Fibroblast of lung (primary cell): ENCODE measurements at places on chromosomes 16 and 17. TPM values are rescaled to one million over a fixed set of nuclear protein-coding genes. Genes with fewer than 3 reads are reported as not detected.

Gene DBF4B
- 1.5 and 3.3 TPM in 2 replicates for total RNA-seq

Gene FBXW10
- total RNA-seq = under 0.01 and 0.17 TPM in 2 replicates

Gene FAM117A
- total RNA-seq = 1.0 and 3.3 TPM in 2 replicates

DNA sequence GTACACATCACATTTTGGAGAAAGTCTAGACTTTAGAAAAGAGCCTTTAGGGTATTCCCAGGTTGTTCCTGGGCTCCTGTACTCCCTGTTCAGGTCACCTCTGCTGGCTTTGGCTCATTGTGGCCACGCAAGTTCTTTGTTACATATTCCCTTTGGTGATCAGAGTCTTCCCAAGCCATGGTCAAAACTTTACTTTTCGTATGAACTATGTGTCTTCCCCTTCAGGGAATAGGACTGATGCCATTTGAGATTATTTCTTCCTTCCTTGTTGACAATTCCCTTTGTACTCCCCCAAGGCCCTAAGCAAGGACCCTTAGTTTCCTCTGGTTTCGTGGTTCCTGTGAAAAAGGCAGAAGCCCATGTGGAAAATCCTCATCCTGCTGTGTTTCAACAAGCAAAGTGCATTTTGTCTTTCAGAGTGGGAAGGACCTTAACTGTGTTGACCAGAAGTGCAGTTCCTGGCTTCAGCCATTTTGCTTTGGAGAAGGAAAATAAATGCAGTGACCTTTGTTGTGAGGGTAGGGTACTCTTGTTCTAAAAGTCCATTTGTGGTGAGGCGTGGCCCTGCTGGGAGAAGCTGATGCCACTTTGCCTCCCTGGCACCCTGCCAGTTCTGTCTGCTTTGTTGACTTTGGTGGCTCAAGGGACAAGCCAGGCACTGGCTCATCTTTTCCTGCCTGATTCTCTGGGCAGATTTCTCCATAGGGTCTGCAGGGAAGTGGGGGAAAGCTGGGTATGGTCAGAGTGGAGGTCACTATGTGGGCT lies 55.1 kb downstream of the ZNRF1 start:
- no peak for DNase-seq

DNA sequence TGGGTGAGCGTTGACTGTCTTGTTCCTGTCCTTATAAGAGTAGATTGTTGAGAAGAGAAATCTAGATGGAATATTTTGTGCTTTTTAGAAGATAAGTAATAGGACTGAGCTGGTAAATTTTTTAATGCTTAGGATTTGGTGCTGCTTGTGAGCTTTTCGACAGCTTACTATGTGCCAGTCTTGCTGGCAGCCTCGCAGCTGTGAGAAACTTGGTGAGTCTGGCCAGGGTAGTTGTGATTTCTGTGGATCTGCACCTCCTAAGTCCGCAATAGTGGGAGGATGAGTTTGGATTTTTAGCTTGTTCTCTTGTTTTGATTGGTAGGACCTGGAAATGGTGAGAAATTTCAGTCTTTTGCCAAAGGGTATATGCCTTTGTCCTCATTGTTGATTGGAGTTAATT lies 3.6 kb downstream of the SOCS7 start:
- no peak for DNase-seq

Gene CCL5
- total RNA-seq = not detected in 2 replicates

- DNase-seq = no peak
Observed at GRCh38 chr17:81110488-81111040, 54.7 kb upstream of the PVALEF start.

DNA sequence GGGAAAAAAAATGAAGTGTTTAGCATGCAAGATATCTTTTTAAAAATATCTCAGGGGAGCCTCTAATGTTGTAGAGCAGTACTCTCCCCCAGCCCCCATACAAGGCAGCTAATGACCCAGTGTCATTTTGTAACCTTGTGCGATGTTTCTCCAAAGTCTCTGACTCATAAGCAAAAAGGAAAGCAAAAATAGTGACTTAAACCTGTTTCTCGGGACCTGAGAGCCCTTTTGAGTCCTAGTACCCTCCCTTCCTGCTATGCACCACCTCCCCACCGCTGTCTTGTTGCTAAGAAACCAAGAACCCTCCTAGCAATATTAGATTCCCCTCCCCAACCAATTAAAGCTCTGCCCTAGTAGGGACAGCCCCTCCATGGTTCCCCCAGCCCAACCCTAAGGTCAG lies 2.8 kb downstream of the MYCBPAP start:
- DNase-seq = peak; percentile 38

GRCh38 chr17:37259030-37259735 lies 116.6 kb upstream of the C17orf78 start:
- DNase-seq = peak; percentile 86

DNA sequence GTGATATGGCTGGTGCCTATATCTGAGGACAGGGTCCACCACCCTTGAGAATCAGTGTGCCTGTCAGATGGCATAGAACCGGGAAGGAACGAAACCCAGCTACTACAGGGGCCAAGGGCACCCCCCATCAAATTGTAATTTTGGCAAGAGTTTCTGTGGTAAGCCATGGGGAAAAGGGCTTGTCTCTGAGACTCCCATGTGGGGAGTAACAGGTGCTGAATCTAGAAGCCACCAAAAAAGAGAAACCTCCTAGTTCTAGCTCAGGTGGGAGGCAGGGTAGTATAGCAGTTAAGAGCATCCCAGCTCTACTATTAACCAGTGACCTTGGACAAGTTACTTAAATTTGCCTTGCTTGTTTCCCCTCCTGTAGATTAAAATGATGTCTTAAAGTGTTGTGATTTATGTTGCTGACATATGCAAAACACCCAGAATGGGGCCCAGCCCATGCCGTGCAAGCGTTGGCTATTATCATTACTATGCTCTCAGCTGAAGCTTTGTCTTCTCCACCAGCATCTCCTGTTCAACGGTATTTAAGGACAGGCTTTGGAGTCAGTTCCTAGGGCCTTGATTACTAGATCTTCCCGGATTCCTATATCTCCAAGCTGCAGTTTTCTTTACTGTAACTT lies 210.7 kb upstream of the NLRP1 start:
- DNase-seq = no peak

DNA sequence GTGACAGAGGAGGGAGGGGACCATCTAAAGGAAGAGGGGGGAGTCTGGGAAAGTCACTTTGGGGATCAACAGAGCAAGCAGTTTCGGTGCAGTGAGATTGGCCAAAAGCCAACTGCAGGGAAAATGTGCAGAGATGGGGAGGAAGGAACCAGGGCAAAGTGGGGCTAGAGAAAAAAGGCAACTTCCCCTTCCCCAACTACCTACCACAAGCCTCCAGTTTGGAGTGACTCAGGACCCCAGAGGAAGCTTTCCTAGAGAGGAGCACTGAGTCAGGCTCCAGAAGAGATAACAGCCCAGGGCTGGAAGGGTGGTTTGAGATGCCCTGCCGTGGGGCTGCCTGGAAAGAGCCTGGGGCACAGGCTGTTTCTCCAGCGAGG lies 6.9 kb upstream of the CD300LD start:
- DNase-seq = no peak

Gene AOC3
- total RNA-seq = 0.17 and 0.26 TPM in 2 replicates

- no peak for DNase-seq
Observed at GRCh38 chr17:73432624-73433190, 120.9 kb upstream of the CDC42EP4 start.

- no peak for DNase-seq
Observed at GRCh38 chr17:59436900-59437299, 105.4 kb downstream of the YPEL2 start.
